Heart right ventricle (tissue), 16 donors: ENCODE measurements at places on chromosomes 13 and 19. TPM values are rescaled to one million over a fixed set of nuclear protein-coding genes. Genes with fewer than 3 reads are reported as not detected.
A peak's percentile ranks its signal among the peaks of the same experiment; 100 is the strongest.

GRCh38 chr13:92727118-92727517 is 499.5 kb upstream of the GPC6 start:
- H3K4me1 ChIP-seq, result no peaks in the 10 kb centered on the region
- no peak overlapping the region for H3K27ac ChIP-seq
- no peaks in the 10 kb centered on the region for H3K36me3 ChIP-seq
- H3K27me3 ChIP-seq, result no peaks in the 10 kb centered on the region

DNA sequence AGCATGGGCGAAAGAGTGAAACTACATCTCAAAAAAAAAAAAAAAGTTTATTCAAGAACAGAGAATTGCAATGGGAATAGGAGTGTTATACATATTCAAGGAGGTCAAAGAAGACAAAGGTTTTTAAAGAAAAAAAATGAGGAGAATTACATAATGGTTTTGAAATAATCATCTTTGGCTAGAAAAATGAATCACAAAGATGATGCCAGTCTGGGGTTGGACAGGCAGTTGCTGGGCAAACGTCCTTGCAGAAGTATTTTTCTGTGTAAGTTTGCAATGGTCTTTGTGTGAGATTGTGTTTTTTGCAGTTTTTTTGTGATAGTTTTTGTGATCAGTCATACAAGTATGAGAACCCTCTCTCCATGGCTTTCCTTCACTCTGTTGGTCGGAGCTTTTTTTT is 23.7 kb downstream of the LYPD3 start:
- H3K27me3 ChIP-seq, result no peaks in the 10 kb centered on the region
- H3K27ac ChIP-seq, result no peak overlapping the region
- no peak overlapping the region for H3K4me3 ChIP-seq
- peaks cover 21% of the 10 kb centered on the region for H3K4me1 ChIP-seq
- no peak for DNase-seq

- H3K36me3 ChIP-seq, result no peaks in the 10 kb centered on the region
- H3K4me1 ChIP-seq, result peaks cover 11% of the 10 kb centered on the region
- no peak overlapping the region for H3K4me3 ChIP-seq
- H3K27me3 ChIP-seq, result no peaks in the 10 kb centered on the region
These were observed 203.0 kb downstream of the POSTN start for GRCh38 chr13:37395544-37395943.

- no peaks in the 10 kb centered on the region for H3K36me3 ChIP-seq
- H3K4me3 ChIP-seq, result no peak overlapping the region
- DNase-seq, result peak; percentile 37
These were observed 23.9 kb upstream of the OXGR1 start for GRCh38 chr13:97018029-97018819.

The ZNF749 gene
- total RNA-seq, result 3.3 TPM

The HSH2D gene
- total RNA-seq, result not detected

The PDX1 gene
- total RNA-seq, result not detected
